ENCODE measurements at places on chromosomes 16 and 17.

- DNase-seq = no peak
Measured at GRCh38 chr17:68794636-68795434, 160.4 kb downstream of the ABCA8 start.

- DNase-seq = no peak
Measured at GRCh38 chr17:19958023-19958422, 19.6 kb downstream of the AKAP10 start.

GRCh38 chr16:49281843-49282642 lies 405 bp upstream of the CBLN1 start:
- no peak for DNase-seq

GRCh38 chr17:78929908-78930775 lies 5.0 kb upstream of the TIMP2 start:
- no peak for DNase-seq

DNA sequence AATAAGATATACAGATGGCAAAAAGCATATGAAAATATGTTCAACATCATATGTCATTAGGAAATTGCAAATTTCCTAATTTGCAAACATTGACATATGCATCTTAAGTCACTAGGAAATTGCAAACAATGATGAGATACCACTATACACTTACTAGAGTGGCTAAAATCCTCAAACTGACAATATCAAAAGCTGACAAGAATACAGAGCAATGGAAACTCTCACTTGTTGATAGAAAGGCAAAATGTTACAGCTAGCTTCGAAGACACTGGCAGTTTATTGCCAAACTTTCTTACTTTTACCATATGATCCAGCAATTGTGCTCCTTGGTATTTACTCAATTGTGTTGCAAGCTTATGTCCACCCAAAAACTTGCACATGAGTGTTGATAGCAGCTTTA lies 5.0 kb upstream of the IL4R start:
- DNase-seq = no peak

GRCh38 chr16:693766-694165 lies 3.6 kb upstream of the WDR24 start:
- no peak for DNase-seq

- no peak for DNase-seq
Measured at GRCh38 chr17:10757647-10758046, 27.8 kb upstream of the TMEM220 start.

Measured in stimulated activated CD4-positive, alpha-beta T cell treated with anti-CD3 and anti-CD28 coated beads, TNF-alpha, amount 100 ng/mL, for 1 hour (primary cell).